DND-41 (cell line): ENCODE measurements at places on chromosomes 1 and 21.

- no peak overlapping the region for H3K4me3 ChIP-seq
- peaks cover 67% of the 10 kb centered on the region for H3K4me1 ChIP-seq
- H3K27me3 ChIP-seq: no peaks in the 10 kb centered on the region
- no peak for DNase-seq
- H3K27ac ChIP-seq: peak overlapping the region; percentile 99
- no peaks in the 10 kb centered on the region for H3K36me3 ChIP-seq
Measured at GRCh38 chr1:160713161-160713560, 1.5 kb upstream of the CD48 start.

GRCh38 chr1:43901196-43901961 lies 32.2 kb upstream of the ARTN start:
- no peak overlapping the region for H3K4me3 ChIP-seq
- peaks cover 25% of the 10 kb centered on the region for H3K36me3 ChIP-seq
- no peaks in the 10 kb centered on the region for H3K4me1 ChIP-seq
- H3K27me3 ChIP-seq: no peaks in the 10 kb centered on the region

GRCh38 chr1:229102741-229103391 lies 168.0 kb upstream of the RAB4A start:
- H3K36me3 ChIP-seq: no peaks in the 10 kb centered on the region
- H3K4me3 ChIP-seq: no peak overlapping the region
- no peaks in the 10 kb centered on the region for H3K4me1 ChIP-seq
- peaks cover 5% of the 10 kb centered on the region for H3K27me3 ChIP-seq
- no peak overlapping the region for H3K27ac ChIP-seq

GRCh38 chr1:6045110-6045502 lies 582 bp upstream of the KCNAB2 start:
- no peaks in the 10 kb centered on the region for H3K4me1 ChIP-seq
- DNase-seq: no peak
- no peak overlapping the region for H3K4me3 ChIP-seq

DNA sequence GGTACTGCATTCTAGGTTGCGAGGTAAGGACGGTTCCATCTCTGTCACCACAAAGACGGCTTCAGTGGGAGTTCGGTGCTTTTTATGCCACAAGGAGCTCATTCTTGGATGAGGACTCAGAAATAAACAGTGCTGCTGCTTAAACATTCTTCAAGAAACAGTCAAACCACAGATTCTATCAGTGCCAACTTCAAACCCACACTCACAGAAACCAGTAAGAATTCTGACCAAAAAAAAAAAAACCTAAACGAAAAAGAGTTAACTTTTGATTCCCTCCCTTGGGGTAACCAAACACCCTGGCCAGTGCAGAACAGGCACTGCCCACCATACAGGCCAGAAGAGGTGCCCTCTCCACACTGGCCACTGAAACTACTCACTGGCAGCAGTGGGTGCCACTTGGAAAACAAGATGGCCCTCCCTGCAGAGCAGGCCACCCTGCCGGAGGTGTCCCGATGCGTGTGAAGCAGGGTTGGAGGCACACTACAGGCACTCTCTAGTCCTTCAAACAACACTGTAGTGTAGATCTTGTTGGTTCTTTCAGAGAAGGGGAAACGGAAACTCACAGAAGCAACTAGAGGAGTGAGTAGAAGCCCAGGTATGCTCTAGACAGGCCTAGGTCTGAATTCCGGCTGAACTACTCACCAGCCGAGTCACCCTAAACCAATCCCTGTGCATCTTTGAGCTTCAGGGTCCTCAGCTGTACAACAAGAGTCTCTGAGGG lies 87.3 kb upstream of the TLR5 start:
- H3K4me3 ChIP-seq: no peak overlapping the region
- peaks cover 32% of the 10 kb centered on the region for H3K4me1 ChIP-seq
- DNase-seq: peak; percentile 46
- peak overlapping the region; percentile 63 for H3K27ac ChIP-seq
- no peaks in the 10 kb centered on the region for H3K27me3 ChIP-seq
- no peaks in the 10 kb centered on the region for H3K36me3 ChIP-seq

GRCh38 chr1:103783944-103784377 lies 34.3 kb downstream of the AMY1C start:
- no peak overlapping the region for H3K4me3 ChIP-seq
- H3K27me3 ChIP-seq: no peaks in the 10 kb centered on the region
- no peak overlapping the region for H3K27ac ChIP-seq
- H3K36me3 ChIP-seq: no peaks in the 10 kb centered on the region
- no peak for DNase-seq
